Hematopoietic multipotent progenitor cell treated with erythropoietin and hydrocortisone succinate and interleukin-3 and kit ligand, for 17 days (in vitro differentiated cells): ENCODE measurements at places on chromosomes 1 and 21.
A peak's percentile ranks its signal among the peaks of the same experiment; 100 is the strongest.

GRCh38 chr1:2804628-2805351 is 3.3 kb upstream of the TTC34 start:
- no peak for DNase-seq

DNA sequence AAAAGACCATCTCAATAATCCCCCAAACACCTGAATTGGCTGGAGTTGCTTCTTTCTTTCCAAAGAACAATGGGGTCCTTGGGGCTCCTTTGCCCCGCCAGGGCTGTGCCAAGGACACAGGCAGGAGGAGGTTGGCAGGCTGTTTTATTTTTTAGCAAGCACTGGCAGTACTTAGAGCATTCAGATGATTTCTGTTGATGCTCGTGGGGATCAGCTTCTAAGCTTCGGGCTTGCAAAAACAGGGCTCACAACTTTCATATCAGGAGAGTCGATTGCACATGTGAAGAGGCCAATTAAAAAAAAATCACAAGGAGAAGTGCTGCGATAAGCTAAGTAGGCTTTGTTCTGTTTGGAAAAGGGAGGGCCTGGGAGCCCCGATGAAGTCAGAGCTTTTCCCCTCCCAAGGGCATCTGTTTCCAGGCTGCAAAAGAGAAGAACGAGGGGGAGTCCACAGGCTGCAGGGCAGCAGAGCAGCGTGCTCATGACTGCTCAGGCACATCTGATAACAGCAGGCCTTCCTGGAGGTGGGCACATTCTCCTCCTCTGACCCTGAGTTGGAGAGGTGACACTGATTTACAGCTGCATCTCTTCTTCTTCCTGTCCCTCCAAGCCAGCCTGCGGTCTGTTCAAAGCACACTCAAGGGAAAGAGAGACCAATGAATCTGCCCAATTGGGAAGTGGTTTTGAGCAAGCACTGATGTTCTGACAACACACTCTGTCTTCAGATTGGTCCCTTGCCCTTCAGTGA is 27.3 kb upstream of the BCAR3 start:
- DNase-seq: no peak

DNA sequence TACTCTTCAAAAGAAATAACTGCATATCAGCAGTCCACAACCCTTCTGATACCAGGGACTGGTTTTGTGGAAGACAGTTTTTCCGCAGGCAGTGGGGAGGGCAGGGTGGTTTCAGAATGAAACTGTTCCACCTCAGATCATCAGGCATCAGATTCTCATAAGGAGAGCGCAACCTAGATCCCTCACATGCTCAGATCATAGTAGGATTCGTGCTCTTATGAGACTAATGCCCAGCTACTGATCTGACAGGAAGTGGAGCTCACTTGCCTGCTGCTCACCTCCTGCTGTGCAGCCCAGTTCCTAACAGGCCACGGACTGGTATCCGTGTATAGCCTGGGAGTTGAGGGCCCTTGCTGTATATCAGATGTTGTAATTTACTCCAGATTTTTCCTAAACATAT is 11.5 kb downstream of the RO60 start:
- DNase-seq: peak; percentile 40

- DNase-seq: no peak
Measured at GRCh38 chr1:55541296-55541695, 326.1 kb upstream of the USP24 start.

DNA sequence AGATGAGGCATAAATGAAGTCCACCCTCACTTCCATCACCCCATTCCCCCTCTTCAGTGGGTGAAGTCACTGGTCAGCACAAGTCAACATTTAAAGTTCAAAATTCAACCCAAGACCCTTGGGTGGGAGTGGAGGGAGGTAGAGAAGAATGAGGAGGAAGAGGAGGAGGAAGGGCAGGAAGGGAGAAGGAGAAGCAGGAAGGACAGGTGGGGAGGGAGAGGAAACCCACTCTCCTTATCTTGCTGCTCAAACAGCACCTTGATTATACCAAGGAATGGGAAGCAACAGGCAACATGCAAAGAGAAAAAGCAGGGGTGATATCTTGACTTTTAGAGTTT is 4.0 kb upstream of the BTG2 start:
- no peak for DNase-seq

DNA sequence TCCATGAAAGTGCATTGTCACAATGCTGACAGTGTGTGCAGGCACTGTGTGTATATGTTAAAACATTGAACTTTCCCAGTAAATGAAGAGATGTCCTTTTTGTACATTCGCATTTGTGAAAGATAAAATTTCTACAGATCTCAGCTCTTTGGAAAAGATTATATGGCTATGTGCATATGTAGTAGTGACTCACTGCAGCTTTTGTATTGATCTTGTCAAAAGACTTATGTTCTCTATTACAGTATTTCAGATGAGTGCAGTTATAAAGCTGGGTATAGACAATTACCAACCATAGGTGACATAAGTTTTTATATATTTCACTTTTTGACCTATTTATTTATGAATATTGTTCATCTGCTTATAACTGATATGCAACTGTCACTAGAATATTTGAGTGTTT is 212.6 kb downstream of the COL24A1 start:
- no peak for DNase-seq

DNA sequence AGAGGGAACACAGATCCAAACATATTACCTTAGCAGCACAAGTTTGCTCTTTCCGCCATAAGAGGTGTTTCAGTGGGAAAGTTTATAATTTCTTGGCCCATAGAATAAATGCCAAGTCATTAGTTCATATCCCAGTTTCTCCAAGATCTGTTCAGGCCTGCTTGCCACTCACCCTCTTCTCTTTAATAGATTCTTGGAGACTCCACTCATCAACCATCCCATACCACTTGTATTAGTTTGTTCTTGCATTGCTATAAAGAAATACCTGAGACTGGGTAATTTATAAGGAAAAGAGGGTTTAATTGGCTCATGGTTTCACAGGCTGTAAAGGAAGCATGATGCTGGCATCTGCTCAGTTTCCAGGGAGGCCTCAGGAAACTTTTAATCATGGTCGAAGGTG is 34.8 kb upstream of the MYSM1 start:
- no peak for DNase-seq

- no peak for DNase-seq
Measured at GRCh38 chr1:199463521-199464127, 563.9 kb upstream of the NR5A2 start.

DNA sequence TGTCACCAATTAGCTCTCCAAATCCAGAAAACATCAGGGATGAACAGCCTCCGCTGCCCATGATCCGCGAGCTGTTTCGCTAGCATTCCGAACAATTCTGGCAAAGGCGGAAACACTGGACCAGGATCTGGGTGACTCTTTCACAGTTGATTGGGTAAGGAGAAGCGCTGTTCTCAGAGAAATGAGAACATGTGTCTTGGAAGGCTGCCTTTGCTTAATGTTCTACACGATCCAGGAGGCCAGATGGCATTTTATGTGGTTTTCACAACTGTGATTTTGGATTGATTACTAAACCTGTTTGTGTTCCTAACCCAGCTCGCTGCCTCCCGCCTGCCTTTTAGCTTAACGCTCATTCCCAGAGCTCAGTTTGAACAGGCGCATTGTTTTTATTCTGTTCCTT is 144.0 kb downstream of the KIF26B start:
- DNase-seq: no peak

- no peak for DNase-seq
Measured at GRCh38 chr1:89190017-89190416, 8.7 kb downstream of the GBP4 start.

GRCh38 chr1:224623743-224624333 is 7.7 kb downstream of the CNIH3 start:
- no peak for DNase-seq

GRCh38 chr21:17931080-17931479 is 111.9 kb upstream of the C21orf91 start:
- no peak for DNase-seq

DNA sequence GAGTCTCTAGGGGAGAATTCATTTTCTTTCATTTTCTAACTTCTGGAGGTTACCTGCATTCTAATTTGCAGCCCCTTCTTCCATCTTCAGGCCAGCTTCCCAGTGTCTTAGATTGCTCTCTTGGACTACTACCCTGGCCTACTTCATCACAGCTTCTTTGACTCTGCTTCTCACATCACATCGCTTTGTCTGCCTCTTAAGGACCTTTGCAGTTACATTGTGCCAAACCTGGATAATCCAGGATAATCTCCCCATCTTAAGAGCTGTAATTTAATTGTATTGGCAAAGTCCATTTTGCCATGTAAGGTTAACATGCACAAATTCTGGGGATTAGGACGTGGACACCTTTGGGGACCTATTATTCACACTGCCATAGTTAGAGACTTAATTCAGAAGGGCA is 18.4 kb downstream of the RNF2 start:
- DNase-seq: no peak

DNA sequence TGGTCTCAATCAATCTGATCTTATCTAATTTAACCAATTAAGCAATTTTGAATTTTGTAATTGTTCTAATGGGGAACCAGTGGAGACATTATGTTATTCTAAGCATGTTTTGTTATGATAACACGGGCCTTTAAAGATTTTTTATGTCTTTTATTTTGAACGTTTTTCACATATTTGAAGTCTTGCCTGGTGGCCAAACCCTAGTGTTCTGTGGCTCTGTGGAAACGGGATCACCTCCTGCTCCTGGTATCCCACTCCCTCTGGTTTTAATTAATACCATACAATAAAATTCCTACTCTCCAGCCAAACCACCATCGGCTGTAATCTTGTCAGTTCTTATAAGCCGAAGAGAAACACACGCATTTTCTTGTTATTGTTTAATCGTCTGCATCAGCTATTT is 22.9 kb upstream of the LMO4 start:
- no peak for DNase-seq

GRCh38 chr1:208088319-208088718 is 155.9 kb downstream of the PLXNA2 start:
- no peak for DNase-seq

GRCh38 chr1:16198444-16199156 is 13.9 kb downstream of the ARHGEF19 start:
- DNase-seq: no peak

- DNase-seq: no peak
Measured at GRCh38 chr1:155334962-155335361, 14.3 kb downstream of the RUSC1 start.

DNA sequence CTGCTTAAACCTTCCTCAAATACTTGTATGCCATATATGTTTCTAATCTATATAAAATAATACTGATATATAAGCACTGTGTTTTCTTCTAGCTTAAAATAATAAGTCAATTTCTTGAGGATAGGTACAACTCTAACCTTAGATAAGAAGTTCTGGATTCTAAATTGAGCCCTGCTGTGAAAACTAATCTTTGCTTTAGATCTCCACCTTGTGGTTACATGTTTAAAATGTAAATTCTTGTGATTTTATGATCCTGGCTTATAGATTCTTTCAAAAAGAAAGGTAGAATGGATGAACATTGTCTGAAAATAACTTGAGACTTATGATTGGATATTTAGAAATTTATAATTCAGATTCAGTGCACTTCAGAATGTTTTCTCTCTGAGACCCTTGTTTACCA is 38.9 kb upstream of the HMCN1 start:
- DNase-seq: no peak

DNA sequence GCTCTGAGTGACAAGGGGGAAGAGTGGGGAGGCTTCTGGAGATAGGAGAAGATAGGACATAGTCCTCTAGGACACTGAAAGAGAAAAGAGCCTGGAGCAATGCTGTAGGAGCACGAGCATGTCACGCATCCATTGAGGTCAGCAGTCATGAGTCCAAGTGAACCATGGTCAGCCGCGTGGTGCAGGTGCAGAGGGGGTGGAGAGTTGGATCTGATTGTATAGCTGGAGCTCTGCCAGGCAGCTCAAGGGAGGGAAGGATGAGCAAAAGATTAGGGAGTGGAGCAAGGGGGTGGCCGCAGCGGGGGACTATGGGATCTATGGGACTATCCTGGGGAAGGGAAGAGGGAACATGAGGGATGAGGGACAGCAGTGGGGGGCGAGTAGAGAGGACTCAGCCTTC is 14.0 kb downstream of the PADI1 start:
- no peak for DNase-seq

GRCh38 chr1:196717868-196718267 is 56.8 kb upstream of the CFHR3 start:
- no peak for DNase-seq

GRCh38 chr1:46656643-46657042 is 11.5 kb downstream of the ATPAF1 start:
- no peak for DNase-seq

GRCh38 chr1:1528301-1529267 is 11.8 kb downstream of the TMEM240 start:
- DNase-seq: no peak

DNA sequence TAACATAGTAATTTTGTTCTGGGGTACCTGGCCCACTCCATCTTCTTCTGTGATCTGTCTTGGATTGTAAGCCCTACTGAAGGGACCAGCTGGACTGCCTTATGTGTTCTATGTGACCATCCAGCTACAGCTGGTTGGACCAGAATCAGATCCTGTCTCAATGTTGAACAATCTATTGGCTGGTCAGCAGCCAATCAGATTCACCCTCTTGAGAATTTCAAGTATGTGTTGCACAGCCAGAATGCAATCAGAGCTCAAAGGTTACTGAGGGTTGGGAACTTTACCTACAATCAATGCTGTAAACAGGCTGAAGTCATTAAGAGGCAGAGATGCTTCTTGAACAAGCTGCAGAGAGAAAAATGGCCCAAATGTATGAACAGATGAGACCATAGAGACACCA is 61.9 kb downstream of the KCNC4 start:
- DNase-seq: no peak

GRCh38 chr1:214324896-214325800 is 44.2 kb downstream of the SMYD2 start:
- no peak for DNase-seq

GRCh38 chr1:55225228-55225627 is 10.1 kb upstream of the USP24 start:
- DNase-seq: no peak

DNA sequence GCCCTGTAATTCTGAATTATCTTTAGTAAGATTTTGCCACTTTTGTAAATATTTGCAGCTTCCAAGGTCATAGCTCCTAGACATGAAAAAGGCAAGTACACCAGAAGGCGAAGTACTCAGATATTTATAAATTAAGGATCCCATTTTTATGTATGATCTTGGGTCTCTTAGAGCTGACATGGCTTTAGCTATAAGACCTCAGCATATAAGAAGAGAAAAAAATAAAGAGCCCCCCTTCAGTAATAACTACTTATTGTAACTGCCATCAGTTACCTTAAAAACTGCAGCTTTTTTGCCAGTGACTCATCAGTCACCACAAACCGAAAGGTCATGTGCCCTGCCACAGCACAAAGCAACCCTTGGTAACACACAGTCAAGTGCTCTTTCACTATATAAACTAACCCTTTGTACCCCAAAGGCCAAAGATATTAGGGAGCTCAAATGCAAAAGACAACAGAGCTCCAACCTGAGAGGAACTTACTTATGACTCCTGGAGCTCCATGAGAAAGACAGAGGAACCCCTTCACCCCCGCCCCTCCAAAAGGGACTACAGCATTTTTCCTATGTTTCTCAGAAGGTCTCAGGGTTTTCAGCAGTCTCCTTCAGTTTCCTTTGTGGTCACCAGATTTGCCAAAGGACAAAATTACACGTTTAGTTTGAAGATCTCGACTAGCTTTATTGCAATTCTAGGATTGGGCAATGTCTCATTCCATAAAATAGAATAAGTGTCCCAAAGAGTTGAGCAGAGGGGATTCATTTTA is 219.8 kb upstream of the DUSP10 start:
- no peak for DNase-seq

- DNase-seq: peak; percentile 79
Measured at GRCh38 chr1:109490029-109490933, 3.6 kb upstream of the CYB561D1 start.

- no peak for DNase-seq
Measured at GRCh38 chr1:30009720-30010119, 713.7 kb downstream of the MATN1 start.

GRCh38 chr1:115184951-115185331 is 95.6 kb upstream of the TSPAN2 start:
- DNase-seq: no peak

- DNase-seq: no peak
Measured at GRCh38 chr1:231733672-231734071, 107.1 kb downstream of the DISC1 start.
